GM03348 (cell line): ENCODE measurements at places on chromosomes 4 and X.

- no peak for DNase-seq
Observed at GRCh38 chr4:154714339-154715040, 29.3 kb upstream of the LRAT start.

- no peak for DNase-seq
Observed at GRCh38 chrX:41664908-41665307, 23.9 kb upstream of the GPR34 start.

DNA sequence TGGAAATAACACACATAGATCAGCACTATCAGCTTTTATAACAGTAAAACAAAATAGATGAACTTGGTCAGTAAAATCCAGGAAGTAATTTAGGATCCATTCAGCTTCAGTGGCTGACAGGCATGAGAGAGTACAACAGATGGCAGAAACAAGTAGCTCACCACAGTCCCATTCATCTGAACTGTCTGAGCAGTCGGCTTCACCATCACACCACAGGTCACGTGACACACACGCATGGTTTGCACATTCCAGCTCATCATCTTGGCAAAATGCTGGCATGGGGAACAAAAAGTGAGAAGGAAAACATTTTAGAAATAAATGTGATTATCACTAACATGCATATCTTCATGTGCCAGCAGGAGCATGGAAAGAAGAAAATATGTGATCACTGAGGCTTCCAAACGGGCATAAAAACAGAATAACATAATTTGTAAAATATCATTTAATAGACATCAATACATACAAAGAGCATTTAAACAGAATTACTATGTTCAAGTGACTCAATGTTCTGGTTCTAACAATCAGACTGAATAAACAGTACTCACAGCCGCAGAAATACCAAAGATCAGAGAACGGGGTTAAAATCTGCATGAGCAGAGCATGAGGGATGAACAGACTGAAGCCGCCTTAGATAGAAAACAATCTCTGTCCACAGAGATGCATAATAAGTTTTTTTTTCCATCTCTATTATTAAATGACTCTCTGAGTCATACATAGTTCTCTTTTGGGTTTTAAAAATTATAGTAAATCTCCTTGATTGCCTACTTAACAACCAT is 158.1 kb downstream of the ATP10D start:
- DNase-seq, result peak; percentile 48

GRCh38 chr4:25090516-25090915 is 59.8 kb upstream of the LGI2 start:
- DNase-seq, result peak; percentile 26

GRCh38 chrX:40895246-40895645 is 159.9 kb upstream of the MED14 start:
- no peak for DNase-seq

- DNase-seq, result peak; percentile 61
Observed at GRCh38 chrX:153488231-153488914, 6.4 kb upstream of the BGN start.

DNA sequence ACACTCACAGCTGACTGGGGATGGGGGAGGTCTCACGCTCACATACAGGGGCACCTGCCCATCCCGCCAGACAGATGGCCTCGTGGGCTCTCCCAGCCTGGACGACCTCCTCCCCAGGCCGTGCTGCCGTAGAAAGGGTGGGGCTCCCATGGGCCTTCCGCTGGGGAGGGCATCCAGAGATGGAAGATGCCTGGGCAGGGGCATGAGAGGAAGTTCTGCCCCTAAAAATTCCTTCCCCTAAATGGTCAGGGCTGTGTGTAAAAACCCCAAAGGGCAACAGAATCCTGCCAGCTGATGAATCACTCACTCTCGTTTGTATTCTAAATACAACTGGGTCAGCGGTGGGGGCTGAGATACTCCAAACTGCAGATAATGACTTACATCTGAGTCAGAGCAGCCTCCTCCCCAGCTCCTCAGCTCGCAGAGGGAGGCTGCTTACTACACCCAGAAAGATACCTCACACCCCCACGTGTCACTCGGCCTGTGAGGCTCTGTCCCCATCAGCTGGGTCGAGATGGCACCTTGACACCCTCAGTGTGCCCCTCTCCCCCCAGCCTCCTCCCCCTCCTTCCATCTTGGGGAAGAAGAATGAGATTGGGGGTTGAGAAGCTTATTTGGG is 10.1 kb downstream of the WDR1 start:
- DNase-seq, result peak; percentile 94
